CD14-positive monocyte (primary cell): ENCODE measurements at places on chromosomes 2 and 18.
A peak's percentile ranks its signal among the peaks of the same experiment; 100 is the strongest.

DNA sequence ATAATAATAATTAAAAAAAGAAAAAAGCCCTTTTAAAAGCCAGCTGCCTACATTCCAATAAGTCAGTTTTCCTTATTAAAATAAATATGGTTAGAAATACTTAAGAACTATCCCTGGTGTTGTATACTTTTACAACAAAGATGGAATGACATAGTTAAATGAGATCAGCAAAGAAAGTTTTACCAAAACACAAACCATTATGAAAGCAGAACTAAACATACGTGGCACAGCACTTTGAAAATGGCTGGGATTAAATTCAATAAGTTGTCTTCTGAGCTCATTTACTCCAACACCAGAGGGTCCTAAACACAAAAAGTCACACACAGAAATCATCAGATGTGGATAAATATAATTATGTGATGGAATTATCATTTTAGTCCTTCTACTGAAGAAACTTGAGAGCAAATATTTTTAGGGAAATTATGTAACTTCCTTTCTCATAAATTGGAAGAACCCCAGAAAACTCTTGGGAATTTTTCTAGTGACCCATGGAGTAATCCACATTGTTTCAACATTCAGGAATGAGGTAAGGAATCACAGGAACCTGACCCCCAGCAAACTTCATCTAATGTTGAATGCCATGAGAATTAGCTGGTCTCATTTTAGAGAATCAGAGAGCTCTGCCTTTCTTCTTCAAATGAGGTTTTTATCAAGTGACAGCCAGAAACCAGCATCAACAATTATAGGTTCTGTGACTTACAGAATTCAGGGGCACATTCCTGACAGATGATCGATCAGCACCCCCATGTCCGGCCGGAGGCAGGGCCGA is 11.5 kb upstream of the TMEM237 start:
- no peak for DNase-seq

DNA sequence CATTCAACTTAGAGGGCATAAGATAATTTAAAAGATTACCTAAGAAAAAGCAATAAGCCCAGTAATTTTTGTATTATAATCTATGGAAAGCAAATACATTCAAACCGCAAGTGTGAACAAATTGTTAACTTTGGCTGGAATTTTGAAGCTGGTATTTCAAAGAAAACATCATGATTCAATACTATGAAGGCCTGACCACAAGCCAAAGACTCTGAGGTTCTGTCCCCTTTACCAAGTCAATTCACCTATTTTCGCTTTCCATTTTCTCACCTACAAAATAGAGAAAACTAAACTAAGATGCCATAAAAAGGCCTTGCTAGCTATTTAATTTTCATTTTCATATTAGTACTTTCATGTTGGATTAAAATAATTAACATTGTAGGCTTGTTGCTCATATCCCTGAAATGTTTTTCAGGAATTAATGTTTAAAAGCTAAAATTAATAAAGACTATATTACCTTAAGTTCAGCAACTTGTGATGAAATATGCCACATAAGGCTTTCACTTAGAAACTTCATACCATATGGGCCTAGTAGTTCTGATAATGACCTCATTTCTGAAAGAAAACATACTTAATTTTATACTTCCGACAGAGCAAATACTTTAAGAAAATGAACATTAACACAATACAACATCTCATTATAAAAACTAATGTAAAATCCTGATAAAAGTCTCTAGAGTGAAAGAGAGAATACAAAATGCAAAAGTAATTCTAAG is 85.7 kb upstream of the FRZB start:
- no peak for DNase-seq

DNA sequence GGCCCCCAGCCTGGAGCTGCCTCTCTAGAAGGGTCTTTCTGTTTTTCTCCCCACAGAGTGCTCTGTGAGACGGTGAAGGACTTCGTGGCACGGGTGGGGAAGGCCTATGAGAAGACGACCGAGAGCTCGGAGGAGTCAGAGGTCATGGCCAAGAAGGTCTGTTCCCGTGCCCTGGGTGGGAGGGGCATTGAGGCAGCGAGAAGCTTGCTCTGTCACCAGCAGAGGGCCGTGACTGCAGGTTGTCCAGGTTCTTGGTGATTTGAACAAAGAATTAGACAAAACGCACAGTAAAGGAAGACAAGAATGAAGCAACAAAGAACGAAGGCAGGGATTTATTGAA is 93.9 kb downstream of the DGKD start:
- no peak for DNase-seq

DNA sequence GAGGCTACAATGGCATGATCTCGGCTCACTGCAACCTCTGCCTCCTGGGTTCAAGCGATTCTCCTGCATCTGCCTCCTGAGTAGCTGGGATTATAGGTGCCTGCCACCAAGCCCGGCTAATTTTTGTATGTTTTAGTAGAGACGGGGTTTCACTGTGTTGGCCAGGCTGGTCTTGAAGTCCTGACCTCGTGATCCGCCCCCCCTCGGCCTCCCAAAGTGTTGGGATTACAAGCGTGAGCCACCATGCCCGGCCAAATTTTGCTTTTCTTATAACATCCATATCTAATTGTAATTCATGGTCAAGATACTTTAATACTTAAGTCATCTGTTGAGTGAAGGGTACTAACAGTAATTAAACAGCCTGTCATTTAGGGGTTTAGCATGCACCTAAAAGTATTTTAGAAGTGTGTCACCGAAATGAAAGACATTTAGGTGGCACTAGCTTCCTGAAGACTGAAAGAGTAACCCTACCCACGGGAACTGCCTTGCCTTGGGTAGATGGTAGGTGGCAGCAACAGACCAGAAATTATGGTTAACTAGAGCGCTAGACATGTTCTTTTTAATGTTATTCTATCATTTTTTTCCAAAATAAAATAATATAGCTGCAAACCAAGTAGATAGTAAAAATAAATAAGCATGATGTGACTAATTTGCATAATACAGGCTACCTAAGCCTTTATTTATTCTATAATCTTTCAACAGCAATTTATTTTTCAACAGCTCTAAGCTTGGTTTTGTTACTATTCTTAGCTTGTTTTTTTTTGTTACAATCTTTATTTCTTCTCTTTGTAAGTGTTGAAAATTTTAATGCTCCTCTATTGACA is 8.6 kb upstream of the ACYP2 start:
- DNase-seq = peak; percentile 3

DNA sequence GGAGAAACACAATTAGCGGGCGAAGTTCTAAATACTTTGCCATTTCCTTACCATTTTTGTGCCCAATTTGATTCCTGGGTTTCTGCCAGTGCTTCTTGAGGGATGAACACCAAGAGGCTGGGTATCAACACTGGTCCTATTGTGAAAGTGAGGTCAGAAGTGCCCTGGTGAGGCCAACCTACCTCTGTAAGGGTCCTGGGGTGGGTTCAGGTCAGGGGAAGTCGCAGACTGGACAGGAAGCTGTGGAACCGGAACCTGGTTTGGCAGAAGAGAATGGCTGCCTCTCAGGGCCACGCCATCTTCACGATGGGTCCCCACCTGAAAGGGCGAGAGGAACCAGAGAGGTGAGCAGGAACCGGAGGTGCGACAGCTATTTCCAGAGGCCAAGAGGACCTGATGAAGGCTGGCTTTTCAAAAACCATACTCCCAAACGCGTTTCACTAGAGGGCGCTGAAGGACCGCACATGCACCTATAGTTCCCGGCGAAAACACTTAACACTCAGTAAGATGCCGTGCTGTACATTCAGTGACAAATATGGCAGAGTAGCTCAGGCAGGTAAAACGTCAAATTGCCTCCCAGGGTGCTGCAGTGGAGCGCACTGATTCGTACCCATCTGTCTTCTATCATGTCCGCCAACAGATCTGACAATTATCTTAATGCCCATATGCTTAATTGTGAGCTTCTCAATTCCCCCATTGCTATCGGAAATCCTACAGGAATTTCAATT is 275.3 kb upstream of the CCDC68 start:
- DNase-seq = peak; percentile 58

- DNase-seq = no peak
Measured at GRCh38 chr2:207813942-207814341, 44.2 kb upstream of the FZD5 start.

- DNase-seq = no peak
Measured at GRCh38 chr2:80255918-80256781, 48.4 kb downstream of the LRRTM1 start.

DNA sequence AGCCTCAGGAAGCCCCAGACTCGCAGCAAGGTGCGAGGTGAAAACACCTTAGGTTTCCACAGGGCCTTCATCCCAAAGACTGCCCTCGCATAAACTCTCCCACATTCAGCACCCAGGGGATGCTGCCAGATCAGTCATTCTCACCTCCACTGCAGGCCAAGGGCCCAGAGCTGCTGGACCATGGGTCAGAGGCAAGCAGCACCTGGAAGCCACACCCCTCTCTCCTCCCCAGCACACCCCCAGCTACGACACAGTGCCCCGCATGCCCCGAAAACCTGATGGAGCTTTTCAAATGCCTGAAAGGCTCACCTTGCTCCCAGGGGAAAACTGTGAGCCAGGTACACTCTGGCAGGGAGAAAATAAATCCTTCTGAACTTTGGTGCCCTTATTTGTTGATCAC is 31.9 kb upstream of the LDLRAD4 start:
- no peak for DNase-seq

- no peak for DNase-seq
Measured at GRCh38 chr2:235330775-235331451, 162.9 kb upstream of the AGAP1 start.

DNA sequence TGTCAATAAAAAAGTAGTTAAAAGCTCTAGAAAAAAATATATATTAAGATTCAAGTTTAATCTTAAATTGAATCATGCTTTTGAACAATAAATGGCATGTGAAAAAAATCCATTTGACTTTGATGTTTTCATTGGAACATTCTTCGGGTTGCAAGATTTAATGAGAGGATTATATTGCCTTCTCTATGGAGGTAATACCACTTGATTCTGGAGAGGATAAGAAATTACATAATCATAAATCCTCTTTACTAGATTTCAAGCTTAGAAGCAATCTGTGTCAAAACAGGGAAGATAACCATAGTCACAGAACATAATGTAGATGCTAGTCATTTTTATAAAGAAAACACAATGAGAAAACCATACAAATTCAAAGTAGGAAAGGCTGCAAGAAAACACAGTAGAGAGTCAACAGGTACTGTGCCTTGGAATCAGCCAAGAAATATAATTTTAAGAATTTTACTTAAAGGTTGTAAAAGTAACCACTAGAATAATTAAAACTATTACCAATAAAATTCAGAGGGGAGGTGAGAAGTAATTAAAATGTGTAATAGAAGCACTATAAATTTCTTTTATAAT is 18.7 kb upstream of the MAPRE2 start:
- DNase-seq = no peak

GRCh38 chr18:12304351-12305210 is 3.5 kb upstream of the TUBB6 start:
- no peak for DNase-seq

- no peak for DNase-seq
Measured at GRCh38 chr2:107588181-107588580, 238.5 kb upstream of the RGPD4 start.

DNA sequence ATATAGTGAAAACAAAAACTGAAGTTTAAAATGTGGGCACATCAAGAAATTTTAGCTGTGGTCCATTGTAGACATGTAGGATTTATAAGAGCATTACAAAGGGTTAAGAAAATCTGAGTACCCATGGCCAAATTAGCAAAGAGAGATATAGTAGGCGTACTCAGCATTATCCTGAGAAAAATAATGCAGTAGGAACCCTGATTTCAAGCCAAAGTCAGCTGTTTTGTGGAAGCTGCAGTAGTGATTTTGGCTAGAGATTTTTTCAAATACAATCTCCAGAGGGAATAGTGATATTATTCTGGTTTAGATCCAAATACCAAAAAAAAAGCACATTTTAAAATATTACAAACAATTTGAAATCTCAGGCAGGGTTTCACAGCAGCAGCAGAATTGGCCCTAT is 450.9 kb downstream of the FBXO15 start:
- DNase-seq = no peak

GRCh38 chr2:118705032-118705431 is 142.4 kb downstream of the EN1 start:
- no peak for DNase-seq

- no peak for DNase-seq
Measured at GRCh38 chr2:28333606-28334526, 58.8 kb upstream of the FOSL2 start.

- DNase-seq = no peak
Measured at GRCh38 chr2:101305492-101306078, 2.9 kb downstream of the RNF149 start.

DNA sequence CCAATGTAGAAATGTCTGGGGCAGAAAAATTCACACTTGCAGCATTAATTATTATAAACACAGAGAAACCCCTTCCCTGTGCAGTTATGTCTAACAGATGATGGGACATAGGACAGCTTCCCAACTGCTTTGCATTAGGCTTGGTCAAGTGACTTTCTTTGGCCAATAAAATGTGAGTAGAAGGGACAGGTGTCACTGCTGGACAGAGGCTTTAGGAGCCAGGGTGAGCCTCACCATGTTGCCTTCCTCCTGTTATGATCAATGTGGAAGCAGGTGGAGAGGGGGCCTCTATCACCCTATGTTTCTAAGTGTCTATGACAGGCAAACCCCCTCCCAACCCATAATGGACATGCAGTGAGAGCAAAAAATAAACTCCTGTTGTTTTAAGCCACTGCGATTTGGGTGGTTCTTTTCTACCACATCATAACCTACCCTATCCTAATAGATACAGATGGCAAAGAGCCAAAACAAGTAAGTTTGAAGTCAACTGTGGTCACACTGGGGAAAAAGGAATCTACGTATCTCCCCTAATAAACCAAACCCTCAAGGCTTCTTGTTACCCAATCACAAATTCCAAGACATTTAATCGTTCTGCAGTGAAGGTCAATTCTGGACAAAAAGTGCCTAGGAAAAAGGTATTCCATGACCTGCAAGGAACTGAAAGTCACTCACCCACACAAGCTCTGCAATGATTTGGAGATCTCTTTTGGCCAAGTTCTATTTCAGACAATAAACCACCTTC is 28.6 kb upstream of the POU3F3 start:
- no peak for DNase-seq

- no peak for DNase-seq
Measured at GRCh38 chr2:208186465-208186864, 3.4 kb downstream of the C2orf80 start.
